ENCODE measurements at places on chromosomes 12 and 14.
A peak's percentile ranks its signal among the peaks of the same experiment; 100 is the strongest.

- no peak for DNase-seq
Measured at GRCh38 chr12:89821896-89822295, 113.3 kb upstream of the ATP2B1 start.

- no peak for DNase-seq
Measured at GRCh38 chr14:30445852-30446251, 113.1 kb upstream of the G2E3 start.

DNA sequence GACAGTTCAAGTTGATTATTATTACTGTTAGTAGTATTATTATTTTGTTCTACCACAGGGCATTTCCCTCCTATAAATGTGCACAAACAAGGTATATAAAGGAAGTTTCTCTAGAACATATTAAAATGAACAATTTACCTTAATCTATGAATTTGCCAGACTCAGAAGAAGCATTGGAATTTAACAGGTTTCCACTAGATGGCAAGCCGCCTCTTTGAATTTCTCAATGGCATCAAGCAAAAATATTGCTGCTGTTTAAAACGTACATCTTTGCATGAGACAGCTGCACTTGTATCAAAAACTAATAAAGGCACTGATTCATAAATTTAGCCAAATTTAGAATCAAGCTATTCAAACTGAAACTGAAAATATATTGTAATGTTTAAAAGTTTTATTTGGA is 34.6 kb upstream of the MIS18BP1 start:
- DNase-seq = no peak

- no peak for DNase-seq
Measured at GRCh38 chr14:22577334-22577908, 11.6 kb downstream of the DAD1 start.

GRCh38 chr14:105879867-105880561 is 353.6 kb downstream of the TMEM121 start:
- DNase-seq = no peak

- DNase-seq = no peak
Measured at GRCh38 chr12:89350630-89351488, 1.4 kb downstream of the DUSP6 start.

DNA sequence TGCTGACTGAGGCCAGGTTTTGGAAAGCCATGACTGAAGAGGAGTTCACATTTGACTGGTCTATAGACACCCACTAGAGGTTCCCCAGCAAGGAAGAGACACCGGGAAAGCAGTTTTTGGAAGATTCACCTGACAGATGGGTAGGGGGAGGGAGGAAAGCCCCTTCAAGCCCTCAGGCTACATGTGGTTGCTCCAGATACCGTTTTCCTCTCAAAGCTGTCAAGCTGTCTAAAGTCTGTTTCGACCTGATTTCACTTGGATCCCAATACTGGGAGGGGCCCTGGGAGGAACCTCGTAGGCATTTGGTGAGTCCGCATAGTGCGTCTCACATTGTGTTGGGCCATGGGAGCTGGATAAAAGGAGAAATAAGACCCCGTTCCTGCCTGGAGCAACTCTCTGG is 1.7 kb upstream of the LRP1 start:
- no peak for DNase-seq

- no peak for DNase-seq
Measured at GRCh38 chr14:77151245-77151644, 9.7 kb upstream of the ZDHHC22 start.

DNA sequence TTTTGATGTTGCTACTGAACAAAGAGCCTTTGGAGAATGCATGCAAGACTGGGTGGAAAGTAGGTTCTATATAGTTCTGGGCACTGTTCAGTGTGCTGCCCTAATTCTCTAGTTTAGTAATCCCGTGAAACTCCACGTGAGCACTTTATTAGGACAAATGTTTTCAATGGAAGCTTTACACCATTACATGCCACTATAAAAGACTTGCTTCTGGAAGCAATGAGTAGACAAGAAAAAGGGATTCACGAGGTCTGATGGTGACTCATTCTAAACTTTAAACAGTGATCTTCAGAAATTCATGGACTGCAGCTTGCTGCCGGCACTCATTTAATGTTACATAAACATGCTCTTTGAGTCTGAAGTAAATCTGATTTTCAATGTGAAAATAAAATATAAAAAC is 22.3 kb downstream of the ATG14 start:
- no peak for DNase-seq

DNA sequence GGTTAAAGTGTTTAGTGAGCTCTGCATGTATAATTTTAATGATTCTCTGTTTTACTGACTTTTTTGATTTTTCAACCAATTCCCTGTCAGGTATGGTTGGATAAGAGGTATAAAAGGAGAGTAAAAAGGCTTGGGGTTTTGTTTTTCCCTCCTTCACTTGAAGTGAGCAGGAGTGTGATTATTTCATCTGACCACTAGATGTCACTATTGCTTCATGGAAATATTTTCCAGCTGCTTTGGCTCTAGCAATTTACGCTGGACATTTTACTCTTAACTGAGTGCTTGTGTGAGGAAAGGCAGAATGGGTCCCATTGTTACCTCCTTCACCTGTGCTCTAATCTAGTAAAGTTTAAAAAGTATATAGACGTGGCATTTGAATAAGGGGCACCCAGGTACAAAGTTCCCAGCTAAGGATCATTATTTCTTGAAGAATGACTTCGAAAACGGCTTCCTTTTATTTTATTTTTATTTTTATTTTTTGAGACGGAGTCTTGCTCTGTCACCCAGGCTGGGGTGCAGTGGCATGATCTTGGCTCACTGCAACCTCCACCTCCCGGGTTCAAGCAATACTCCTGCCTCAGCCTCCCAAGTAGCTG is 66.5 kb downstream of the TBC1D30 start:
- DNase-seq = no peak

- DNase-seq = no peak
Measured at GRCh38 chr12:119168721-119169120, 10.0 kb upstream of the HSPB8 start.

DNA sequence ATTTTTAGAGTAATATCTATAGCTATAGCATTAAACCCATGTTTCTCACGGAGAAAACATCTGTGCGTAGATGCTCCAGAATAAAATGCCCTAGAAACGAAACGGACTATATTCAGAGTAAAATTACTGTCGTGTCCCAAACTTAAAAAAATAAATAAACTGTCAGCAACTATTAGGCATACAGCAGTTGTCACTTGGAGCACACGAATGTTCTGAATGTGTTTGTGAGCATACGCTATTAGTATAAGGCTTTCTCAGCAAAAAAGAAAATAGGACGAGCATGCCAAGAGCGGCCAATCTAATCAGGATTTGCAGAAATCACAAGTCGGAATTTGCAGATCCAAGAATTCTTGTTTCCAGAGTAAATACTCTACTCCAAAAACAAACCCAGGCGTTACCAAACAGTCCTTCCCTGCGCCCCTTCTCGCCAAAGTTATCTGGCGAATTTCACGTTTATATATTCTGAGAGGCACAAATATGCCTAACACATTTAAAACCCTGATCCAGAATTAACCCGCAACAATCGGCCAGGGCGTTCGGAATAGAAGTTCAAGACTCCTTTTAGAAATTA is 836 bp downstream of the PTPN21 start:
- no peak for DNase-seq

DNA sequence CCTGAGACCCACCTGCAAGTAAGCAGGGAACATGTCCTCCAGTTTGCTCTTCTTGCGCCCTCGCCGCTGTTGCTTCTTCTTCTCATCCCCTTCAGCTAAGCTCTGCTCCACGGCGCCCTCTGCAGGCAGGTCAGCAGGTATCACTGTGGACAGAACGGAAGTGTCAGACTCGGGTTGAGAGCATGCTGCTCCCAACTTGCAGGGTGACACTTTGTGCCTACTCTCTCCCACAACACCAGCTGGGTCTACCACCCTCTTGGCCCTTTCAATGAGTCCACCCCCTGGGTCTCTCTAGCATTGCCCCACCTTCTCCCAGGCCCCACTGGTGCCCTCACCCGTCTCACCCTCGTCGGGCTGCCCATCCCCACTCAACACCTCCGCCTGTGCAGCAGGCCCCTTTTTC is 16.7 kb downstream of the KMT2D start:
- DNase-seq = peak; percentile 65

DNA sequence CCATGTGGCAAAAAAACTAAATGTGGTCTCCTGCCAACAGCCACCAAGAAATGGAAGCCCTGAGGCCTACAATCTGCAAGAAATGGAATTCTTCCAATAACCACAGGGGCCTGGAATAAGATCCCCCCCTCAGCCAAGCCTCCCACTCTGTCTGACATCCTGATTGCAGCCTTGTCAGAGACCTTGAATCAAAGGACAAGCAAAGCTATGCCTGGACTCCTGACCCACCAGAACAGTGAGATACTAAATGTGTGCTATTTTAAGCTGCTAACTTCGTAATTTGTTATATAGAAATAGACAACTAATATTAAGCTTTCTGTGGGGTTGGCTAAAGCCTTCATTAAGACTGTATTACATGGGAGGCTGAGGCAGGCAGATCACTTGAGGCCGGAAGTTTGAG is 77.7 kb downstream of the TBX5 start:
- DNase-seq = no peak

DNA sequence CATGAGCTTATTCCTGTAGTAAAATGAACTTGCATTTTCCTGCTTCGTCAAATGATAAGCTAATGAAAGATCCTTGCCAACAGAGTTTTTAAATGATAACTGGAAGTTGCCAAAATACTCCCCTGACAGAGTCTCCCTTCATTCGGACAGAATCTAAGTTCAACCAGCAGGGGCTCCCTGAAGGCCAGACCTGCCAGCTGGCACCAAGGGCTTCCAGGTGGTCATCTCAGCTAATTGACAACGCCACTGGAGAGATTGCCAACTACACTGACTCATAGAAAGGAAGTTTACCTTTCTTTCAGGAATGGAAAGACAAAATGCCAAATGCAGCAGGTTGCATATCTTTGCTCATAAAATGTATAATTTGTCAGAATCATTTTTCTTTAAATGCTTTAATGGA is 462.8 kb downstream of the GXYLT1 start:
- no peak for DNase-seq

DNA sequence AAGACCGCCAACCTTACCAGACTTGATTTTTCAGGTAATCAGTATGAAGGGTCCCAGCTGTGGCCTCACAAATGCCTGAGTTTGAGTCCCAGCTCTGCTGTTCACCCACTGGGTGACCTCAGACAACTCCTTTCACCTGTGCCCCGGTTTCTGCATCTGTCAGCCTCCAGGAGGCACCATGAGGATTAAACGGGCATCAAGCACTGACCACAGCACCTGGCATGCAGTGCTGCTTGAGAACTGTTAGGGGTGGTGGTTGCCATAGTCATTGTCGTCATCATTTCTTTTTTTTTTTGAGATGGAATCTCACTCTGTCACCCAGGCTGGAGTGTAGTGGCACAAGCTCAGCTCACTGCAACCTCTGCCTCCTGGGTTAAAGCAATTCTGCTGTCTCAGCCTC is 57.9 kb downstream of the PHETA1 start:
- DNase-seq = no peak

DNA sequence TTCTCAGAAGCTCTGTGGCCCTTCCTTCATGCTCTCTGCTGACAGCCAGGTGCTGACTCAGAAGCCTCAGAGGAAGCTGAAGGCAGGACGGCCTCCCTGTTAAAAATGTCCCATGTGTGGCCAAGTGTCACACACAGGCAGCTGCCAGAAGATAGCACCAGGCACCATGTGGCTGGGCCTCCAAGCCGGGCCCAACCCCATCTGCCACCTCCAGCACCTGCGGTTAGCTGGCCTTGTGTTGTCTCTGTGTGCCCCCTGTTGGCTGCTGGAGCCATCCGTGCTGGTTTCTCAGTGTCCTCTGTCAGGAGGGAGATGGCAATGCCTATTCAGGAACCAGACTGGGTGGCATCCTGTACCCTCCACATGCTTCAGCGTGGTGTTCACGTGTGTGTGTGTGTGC is 63.2 kb downstream of the TSPAN11 start:
- DNase-seq = no peak
